Stimulated activated CD8-positive, alpha-beta memory T cell treated with anti-CD3 and anti-CD28 coated beads, Interleukin-4, amount 100 ng/mL, for 1 hour (primary cell): ENCODE measurements at places on chromosomes 2 and 18.

GRCh38 chr2:177432703-177433102 lies 40.1 kb downstream of the AGPS start:
- no peak for DNase-seq

GRCh38 chr2:26195040-26195984 lies 22.4 kb downstream of the GAREM2 start:
- no peak for DNase-seq

DNA sequence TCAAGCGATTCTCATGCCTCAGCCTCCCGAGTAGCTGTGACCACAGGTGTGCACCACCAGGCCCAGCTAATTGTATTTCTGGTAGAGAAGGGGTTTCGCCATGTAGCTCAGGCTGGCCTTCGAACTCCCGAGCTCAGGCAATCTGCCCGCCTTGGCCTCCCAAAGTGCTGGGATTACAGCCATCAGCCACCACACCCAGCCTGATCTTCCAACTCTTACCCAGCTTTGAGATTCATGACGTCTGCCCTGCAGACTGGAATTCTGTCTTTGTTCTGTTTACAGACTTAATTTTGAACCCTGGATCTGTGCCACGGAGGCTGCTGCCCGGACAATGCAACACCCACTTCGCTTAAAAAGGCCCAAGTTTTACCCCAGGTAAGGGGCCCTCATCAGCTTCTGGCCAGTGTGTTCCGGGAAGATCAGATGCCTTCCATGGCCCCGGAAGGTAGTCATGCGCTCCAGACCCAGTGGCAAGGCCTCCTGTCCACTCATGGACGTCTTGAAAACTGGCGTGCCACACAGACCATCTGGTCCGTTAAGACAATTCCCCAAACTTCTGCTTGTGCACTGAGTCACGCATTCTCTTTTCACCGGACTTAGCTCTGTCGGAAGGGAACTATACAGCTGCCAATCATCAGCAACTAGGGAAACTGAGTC lies 5.5 kb downstream of the PXDN start:
- DNase-seq: no peak

- peak; percentile 39 for DNase-seq
Observed at GRCh38 chr2:197309691-197310231, 819 bp downstream of the ANKRD44 start.

GRCh38 chr2:39359453-39360038 lies 77.5 kb downstream of the MAP4K3 start:
- DNase-seq: no peak

DNA sequence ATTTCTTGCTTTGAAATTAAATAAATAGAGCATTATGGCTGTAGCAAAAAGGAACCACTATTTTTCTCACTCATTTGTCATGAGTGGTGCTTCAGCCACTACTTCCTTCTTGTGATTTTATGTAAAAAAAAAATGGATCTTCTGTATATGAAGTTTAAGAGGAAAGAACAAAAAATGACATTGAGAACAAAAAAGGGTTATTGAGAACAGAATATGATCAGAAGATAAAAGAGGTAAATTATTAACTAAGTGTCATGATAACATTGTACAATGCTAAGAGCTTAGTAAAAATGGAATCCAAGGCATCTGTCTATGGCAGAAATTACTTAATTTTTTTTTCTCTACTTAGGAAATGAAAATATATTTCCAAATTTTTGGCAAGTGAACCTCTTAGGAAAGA lies 103.5 kb downstream of the PKP4 start:
- no peak for DNase-seq

DNA sequence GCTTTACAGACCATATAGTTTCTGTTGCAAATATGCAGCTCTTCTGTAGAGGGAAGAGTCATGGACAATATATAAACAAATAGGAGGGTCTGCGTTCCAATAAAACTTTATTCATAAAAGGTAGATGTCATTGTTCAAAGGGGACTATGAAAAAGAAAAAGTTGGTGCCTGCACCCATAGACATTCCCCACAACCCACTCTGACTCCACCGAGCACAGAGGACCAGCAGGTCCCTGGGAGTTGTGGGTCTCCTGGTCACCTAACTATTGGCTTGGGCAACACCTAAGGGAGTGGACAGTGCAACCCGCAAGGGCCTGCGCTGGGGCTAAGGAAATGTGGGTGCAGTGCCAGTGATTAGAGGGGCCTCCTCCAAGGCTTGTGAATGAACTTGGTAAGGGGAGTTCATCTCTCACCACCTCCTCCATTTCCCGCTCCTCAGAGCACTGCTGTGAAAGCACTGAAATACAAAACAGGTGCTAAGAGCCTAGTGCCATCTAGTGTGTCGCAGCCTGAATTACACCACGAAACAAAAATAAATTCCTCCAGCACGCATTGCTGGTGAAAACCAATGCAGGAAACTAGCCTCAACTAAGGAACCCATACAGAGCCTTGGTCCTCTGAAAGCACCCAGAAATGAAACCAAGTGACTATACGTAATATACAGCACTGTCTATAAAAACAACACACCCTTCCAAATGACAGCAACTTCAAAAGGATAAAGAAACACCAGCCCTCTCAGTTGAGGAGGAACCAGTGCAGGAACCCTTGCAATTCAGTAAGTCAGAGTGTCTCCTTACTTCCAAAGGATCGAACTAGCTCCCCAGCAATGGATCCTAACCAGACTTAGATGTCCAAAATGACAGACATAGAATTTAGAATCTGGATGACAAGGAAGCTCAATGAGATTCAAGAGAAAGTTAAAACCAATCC lies 166.6 kb downstream of the RNF144A start:
- DNase-seq: no peak
